ENCODE measurements at places on chromosomes 4 and X.

DNA sequence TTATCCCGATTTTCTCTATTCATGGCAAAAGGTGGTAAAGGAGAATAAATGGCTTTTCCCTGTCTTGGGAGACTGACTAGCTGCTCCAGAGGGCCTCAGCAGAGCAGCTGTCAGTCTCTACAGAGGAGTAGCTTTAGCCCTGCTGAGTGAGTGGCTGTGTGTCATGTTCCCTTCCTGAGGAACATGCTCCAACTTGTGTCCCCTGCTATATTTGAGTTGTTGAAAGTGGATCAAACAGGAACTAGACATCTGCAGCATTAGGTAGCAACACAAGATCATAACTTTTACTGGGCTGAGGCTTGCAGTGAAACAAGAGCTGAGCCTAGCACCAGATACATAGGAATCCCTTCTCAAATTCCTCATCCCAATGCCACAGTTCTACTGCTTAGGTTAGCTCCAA is 26.7 kb upstream of the PLAC1 start:
- DNase-seq, result no peak

DNA sequence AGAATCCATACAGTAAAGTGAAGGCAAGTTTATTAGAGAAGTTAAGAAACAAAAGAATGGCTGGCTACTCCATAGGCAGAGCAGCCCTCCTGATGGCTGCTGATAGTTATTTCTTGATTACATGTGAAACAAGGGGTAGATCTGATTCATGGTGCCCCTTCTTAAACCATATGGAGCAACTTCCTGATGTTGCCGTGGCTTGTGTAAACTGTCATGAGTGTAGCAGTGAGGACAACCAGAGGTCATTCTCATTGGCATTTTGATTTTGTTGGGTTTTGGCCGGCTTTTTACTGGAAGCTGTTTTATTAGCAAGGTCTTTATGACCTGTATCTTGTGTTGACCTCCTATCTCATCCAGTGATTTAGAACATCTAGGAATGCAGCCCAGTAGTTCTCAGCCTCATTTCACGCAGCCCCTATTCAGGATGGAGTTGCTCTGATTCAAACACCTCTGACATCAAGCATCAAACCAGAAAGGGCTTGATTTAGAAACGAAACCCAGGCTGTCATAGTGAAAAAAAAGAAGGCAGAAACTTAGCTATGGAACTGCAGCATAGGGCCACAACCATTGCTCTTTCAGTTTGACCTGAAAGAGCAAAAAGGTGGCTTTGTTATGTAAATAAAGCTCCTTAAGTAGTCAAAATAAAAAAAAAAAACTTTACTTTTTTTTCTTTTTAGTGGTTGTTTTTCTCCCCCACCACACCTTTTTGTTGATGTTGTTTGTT is 37.8 kb downstream of the SPCS3 start:
- DNase-seq, result no peak

- DNase-seq, result no peak
These were observed 33.8 kb downstream of the OTUD6A start for GRCh38 chrX:70096052-70096451.

DNA sequence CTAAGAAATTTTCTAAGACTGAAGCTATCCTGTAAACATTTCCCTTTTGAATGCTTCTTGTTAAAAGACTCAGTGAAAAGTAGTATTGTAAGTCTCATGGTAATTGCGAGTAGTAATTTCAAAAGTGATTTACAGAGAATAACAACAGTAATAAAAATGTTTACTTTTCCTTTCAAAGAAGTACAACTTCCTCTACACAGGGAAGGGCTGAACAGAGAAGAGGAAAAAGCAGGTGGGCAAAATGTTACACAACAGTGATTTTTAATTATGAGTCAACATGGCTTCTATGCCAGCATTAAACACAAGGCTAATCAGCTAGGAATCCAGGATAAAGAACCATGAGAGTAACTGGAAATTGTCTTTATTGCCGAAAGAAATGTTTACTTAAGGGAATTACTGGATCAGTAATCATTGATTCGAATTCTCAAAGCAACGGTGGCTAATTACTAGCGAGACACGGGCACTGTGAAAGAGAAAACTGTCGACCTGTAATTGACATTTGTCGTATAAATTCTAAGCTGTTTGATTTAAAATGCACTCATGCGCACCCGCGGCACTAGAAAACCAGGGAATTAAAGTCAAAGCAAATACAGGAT is 15.4 kb downstream of the UTP3 start:
- peak; percentile 45 for DNase-seq

- no peak for DNase-seq
These were observed 3.3 kb downstream of the COL4A5 start for GRCh38 chrX:108442901-108443464.

- DNase-seq, result no peak
These were observed 7.0 kb upstream of the HS6ST2 start for GRCh38 chrX:132965461-132965860.

GRCh38 chrX:2962381-2962780 is 33.2 kb upstream of the ARSD start:
- DNase-seq, result no peak

DNA sequence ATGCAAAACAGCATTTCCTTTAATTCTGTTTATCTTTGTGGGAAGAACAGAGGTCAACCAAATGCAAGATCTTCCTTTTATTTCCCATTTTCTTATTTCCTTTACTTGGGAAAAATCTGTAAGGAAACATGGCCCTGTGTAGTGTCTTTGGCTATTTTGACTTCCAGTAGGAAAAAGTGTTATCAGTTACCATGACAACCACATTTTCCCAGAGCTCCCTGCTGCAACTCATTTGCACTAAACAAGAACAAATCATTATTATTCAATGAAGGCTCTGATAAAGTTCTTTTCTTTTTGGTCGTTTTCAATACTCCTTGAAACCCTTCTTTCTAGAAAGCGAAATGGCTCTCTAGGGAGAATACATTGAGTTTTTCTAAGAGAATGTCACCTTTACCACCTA is 117.2 kb upstream of the DDX53 start:
- DNase-seq, result no peak

- DNase-seq, result no peak
These were observed 6.5 kb downstream of the TMEM150C start for GRCh38 chr4:82555276-82555675.

- no peak for DNase-seq
These were observed 63.1 kb downstream of the USP38 start for GRCh38 chr4:143247866-143248265.

- peak; percentile 6 for DNase-seq
These were observed 83.9 kb upstream of the SPANXB1 start for GRCh38 chrX:140918398-140919038.

- no peak for DNase-seq
These were observed 40.8 kb downstream of the PSAPL1 start for GRCh38 chr4:7393601-7394575.

DNA sequence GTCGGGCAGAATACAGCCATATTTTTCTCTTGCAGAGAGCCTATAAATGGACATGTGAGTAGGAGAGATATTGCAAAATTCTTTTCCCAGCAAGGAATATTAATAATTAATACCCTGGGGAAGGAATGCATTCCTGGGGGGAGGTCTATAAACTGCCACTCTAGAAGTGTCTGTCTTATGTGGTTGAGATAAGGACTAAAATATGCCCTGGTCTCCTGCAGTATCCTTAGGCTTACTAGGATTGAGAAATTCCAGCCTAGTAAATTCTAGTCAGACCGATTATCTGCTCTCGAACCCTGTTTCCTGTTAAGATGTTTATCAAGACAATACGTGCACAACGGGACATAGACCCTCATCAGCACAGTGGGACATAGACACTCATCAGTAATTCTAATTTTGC is 872.6 kb downstream of the FSTL5 start:
- no peak for DNase-seq

- no peak for DNase-seq
These were observed 15.6 kb downstream of the ALPK1 start for GRCh38 chr4:112312610-112313239.

- DNase-seq, result no peak
These were observed 492.9 kb downstream of the SPRY1 start for GRCh38 chr4:123889507-123889906.

DNA sequence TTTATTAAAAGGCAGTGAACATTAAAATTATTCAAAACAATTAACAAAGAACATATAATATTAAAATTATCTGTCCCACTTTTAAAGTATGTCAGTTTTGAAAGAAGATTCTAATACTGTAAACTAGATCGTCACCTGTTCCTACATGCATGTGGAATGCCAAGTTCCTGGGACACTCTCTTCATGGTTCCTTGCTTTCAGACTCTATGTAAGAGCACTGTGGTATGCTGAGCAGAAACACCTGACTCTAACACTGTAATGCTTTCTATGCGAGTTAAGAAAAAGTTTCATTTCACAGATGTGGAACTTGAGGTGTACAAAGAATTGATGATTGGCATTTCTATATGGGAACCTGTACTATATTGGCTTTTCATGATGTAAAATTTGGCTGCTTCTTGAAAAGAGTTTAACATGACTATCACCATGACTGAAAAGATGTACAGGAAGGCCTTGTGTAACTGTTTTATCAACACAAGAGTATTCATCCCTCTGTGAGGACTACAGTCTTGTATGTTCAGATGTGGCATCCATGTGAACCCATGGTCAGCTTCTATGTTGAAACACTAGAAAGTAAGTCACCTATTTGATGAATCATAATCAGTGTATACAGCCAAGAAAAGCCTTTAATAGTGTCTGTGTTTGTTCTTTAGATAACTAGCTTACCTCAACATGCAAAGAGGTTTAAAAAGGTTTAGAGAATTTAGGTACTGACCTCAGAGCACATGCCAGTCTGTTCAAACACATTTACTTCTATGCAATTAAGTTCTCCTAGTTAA is 354.5 kb downstream of the ARHGAP24 start:
- DNase-seq, result no peak

DNA sequence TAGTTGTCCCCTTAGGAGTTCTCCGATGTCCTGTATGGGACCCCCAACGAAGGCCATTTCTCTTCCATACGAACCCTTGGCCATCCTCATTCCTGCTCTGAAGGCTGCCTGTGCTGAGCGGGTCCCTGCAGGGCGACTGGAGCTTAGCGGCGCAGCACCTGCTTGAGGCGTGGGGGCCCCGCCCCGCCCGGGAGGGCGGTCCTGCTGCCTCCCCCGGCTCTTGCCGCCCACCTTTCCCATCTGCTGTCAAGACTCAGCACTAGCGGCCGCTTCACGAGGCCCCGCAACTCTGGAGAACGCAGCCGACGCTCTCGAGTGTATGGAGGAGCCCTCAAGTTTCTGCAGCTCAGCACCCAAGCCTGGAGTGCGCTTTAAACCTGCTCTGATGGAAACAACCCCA is 197.7 kb downstream of the TRIML1 start:
- no peak for DNase-seq

- DNase-seq, result no peak
These were observed 1.2 kb downstream of the SH3D19 start for GRCh38 chr4:151324124-151324751.

DNA sequence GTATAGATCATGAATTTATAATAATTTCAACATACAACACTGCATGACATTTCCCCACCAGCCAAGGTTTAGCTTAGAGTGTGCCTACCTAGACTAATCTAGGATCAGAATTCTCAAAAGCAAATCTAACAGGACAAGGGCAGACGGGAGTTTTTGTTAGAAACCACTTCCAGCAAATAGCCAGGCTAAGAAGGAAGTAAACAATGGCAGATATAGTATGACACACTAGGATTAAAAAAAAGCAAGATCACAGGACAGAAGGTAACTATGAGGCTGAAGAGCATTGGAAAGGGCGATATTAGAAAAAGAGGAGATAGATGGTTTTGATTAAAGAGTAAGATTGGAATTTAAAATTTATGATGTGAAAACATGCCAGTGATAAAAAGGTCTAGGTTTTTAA is 124.8 kb downstream of the LRBA start:
- no peak for DNase-seq

DNA sequence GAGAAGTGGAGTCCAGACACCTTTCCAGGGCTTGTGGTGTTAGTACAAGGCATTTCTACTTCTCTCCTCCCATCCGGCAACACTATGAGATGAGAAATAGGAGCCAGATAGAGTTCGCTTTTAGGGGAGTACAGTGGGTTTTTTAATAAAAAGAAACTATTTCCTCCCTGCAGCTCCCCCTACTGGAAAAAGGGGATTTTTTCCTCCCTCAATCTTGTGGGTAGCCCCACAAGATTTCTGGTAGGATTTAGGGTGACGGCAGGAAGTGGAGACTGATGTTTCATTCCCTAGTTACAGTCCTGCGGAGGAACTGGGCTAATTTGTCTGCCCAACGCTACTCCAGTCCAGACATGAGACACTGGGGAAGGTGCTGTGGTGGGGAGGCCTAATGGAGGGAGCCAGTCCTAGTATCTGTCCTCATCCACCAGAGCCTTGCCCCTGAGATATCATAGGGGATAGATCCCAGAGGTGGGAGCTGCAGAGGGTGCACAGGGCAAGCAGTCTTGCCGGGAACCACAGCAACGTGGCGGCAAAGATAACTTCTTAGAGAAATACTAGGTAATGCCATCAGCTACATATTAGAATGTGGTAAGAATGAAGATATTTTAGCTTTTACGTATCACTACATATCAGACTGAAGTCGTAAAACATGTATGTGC is 45.5 kb upstream of the PRKG2 start:
- no peak for DNase-seq

- no peak for DNase-seq
These were observed 230.2 kb downstream of the EVC2 start for GRCh38 chr4:5478169-5478568.

DNA sequence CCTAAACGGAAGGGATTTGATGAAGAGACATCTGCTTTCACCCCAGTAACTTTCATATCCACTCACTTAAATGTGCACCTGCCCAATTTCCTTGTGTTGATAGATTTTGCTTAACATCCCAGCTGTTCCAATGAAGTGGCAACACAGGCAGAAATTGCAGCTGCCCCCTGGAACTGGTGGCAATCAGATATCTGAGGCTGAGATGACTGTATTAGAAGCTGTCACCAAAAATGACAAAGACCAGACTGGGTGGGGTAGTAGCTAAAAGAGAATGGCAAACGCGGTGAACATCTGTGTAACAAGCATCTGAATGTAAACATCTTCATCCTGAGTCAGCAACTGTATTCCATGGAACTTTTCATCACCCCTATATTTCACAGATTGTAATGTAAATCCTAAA is 17.1 kb downstream of the GABRA2 start:
- no peak for DNase-seq

- DNase-seq, result no peak
These were observed 23.5 kb downstream of the KCNE5 start for GRCh38 chrX:109601486-109601885.

DNA sequence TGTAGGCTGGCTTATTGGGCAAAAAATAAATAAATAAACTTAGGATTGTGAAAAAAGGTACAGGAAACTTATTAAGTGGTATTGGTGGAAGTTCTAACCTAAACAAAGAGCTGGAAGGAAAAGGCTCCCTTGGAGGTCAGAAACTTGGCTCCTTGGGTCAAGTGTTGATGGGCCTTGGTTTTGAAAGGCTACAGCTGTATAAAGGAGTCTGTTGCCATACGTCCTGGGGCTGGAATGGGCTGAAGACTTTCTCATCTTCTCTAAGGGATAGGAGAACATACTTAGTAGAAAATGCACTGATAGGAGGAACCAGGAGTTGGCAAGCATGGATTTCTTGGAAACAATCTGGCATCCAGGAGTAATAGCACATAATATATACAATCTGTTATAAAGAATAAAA is 56.6 kb downstream of the PDLIM5 start:
- DNase-seq, result no peak
